CD8-positive, alpha-beta T cell (primary cell): ENCODE measurements at places on chromosomes 6 and 20. TPM values are rescaled to one million over a fixed set of nuclear protein-coding genes. Genes with fewer than 3 reads are reported as not detected.

EYS gene
- not detected for total RNA-seq

C6orf52 gene
- total RNA-seq, result not detected

OVOL2 gene
- not detected for total RNA-seq

KHDC1L gene
- not detected for total RNA-seq

CD164 gene
- total RNA-seq, result 221 TPM

RBM24 gene
- total RNA-seq, result 2.7 TPM

TNNC2 gene
- 0.79 TPM for total RNA-seq

SUPT3H gene
- total RNA-seq, result 9.4 TPM

IL22RA2 gene
- total RNA-seq, result not detected

HLA-DQA1 gene
- total RNA-seq, result 5.4 TPM

SAPCD1 gene
- 4.0 TPM for total RNA-seq

MRPL14 gene
- 10.3 TPM for total RNA-seq

TREML4 gene
- not detected for total RNA-seq

CST5 gene
- total RNA-seq, result not detected

RRAGD gene
- 5.6 TPM for total RNA-seq
